ENCODE measurements at places on chromosomes 1 and 21.

GRCh38 chr1:5223206-5223605 is 568.8 kb downstream of the AJAP1 start:
- no peak for DNase-seq

- no peak for DNase-seq
These were observed 109.1 kb upstream of the HOOK1 start for GRCh38 chr1:59705466-59706302.

DNA sequence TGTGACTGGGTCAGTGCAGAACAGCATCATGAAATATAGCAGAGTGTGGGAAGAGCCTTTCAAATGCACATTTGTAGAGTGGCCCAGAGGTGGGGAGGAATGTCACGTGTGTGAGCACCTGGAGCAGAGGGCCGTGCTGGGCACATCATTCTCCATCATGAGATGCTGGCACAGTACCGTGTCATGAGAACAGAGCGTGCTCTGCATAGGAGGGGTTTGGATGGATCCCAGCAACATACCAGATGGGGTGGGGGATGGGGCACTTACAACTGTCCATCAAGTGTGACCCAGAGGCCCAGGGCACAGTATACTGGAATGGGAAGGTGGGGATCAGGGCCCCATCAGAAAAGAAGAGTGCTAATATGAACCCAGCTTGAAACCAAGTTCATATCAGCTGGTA is 182.0 kb downstream of the LMX1A start:
- no peak for DNase-seq

DNA sequence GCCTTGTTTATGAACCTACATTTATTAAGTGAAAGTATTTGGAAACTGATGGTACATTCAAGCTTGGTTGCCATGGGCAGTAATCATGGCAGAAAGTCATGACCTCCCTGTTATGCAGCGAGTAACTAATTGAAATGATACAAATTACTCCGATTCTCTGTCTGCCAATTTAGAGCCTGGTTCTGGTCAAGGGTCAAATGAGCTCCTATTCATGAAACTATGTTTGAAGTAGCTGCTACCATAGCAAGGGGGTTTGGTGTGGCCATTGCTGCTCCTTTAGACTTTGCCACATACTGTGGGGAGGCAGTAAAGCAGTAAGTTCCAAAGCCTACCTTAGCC is 187.2 kb upstream of the FOXD3 start:
- no peak for DNase-seq

- DNase-seq, result no peak
These were observed 85.1 kb downstream of the STUM start for GRCh38 chr1:226633541-226634165.

GRCh38 chr1:68378296-68379084 is 71.3 kb downstream of the RPE65 start:
- no peak for DNase-seq

GRCh38 chr1:158675563-158676323 is 10.8 kb downstream of the SPTA1 start:
- DNase-seq, result no peak

DNA sequence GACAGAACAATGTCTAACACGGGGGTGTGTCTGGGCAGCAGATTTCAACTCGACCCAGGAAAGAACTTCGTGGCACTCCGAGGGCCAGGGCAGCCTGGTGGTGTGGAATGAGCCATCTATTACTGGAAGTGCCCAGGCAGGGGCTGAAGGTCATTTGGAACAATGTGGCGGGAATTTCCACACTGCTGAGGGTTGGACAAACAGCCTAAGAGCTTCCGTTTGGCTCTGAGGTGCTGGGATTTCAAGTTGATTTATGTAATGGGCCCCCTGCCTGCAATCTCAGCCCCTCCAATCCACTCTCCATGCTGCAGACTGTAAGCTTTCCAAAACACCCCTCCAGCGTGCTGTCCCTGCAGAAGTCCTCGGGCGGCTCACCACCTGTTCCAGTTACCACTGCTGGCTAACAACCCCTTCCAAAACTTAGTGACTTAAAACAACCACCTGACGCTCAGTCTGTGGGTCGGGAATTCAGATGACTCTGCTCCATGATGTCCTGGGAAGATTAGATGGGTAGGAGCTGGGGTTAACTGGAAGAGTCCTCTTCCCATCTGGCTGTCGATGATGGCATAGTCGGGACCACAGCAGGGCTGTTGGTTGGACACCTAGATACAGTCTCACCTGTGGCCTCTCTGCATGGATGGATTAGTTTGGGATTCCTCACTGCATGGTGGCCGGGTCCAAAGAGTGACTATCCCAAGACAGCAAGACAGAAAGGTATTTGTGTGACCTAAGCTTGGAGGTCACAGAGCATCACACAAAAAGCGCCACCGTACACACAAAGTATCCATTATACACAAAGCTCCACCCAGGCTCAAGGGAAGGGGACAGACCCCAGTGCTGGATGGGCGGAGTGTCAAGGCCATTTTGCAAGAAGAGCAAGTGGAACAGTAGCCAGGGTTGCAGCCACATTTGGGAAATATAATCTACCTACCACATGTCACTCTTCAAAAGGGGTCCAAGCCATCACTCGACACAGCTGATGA is 89.7 kb upstream of the IFFO2 start:
- DNase-seq, result no peak

- no peak for DNase-seq
These were observed 16.9 kb upstream of the COL11A1 start for GRCh38 chr1:103125219-103125618.

Measured in stimulated activated CD4-positive, alpha-beta T cell treated with anti-CD3 and anti-CD28 coated beads, Interleukin-1b, Interleukin-23, amount 100 ng/mL, for 1 hour (primary cell).